ENCODE measurements at places on chromosomes 13 and 19.

DNA sequence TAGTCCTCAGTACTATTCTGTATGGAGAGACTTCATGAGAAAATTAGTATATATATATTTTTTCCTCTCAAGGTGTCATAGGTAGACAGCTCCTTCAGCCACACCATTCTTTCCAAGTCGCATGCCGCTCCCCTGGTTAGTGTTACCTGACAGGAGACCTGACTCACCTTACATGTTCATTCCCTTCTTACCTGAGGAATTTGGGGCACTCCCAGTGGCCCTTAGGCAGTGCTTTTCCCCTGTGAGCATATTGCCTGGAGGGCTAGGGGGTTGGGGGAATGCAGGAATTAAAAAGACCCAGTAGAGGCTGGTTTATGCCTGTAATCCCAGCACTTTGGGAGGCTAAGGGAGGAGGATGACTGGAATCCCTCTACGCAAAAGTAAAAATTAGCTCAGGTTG is 9.0 kb upstream of the ACTN4 start:
- no peak for DNase-seq

GRCh38 chr13:92769046-92769445 is 457.6 kb upstream of the GPC6 start:
- DNase-seq, result no peak

- DNase-seq, result no peak
These were observed 2.8 kb upstream of the FCGBP start for GRCh38 chr19:39937094-39937720.

GRCh38 chr13:25153736-25154135 is 18.4 kb downstream of the AMER2 start:
- no peak for DNase-seq

DNA sequence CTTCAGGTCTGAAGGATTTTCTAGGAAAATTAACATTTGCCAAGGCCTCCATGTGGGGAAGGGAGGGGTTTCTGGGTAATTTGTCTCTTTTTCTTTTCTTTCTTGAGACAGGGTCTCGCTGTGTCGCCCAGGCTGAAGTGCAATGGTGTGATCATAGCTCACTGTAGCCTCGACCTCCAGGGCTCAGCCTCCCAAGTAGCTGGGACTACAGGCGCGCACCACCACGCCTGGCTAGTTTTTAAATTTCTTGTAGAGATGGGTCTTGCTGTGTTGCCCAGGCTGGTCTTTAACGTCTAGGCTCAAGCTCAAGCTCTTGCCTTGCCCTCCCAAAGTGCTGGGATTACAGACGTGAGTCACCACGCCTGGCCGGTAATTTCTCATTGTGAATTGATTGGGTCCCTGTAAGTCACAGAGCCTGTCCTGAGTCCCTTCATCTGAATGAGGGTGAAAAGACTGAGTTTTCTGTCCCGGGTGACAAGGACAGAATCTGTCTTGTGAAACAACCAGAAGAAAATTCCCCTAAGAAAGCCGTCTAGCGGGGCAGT is 10.0 kb upstream of the SPC24 start:
- no peak for DNase-seq

- no peak for DNase-seq
These were observed 81.4 kb upstream of the GPC6 start for GRCh38 chr13:93145199-93145598.
